H54 (cell line): ENCODE measurements at places on chromosomes 11 and 22.

DNA sequence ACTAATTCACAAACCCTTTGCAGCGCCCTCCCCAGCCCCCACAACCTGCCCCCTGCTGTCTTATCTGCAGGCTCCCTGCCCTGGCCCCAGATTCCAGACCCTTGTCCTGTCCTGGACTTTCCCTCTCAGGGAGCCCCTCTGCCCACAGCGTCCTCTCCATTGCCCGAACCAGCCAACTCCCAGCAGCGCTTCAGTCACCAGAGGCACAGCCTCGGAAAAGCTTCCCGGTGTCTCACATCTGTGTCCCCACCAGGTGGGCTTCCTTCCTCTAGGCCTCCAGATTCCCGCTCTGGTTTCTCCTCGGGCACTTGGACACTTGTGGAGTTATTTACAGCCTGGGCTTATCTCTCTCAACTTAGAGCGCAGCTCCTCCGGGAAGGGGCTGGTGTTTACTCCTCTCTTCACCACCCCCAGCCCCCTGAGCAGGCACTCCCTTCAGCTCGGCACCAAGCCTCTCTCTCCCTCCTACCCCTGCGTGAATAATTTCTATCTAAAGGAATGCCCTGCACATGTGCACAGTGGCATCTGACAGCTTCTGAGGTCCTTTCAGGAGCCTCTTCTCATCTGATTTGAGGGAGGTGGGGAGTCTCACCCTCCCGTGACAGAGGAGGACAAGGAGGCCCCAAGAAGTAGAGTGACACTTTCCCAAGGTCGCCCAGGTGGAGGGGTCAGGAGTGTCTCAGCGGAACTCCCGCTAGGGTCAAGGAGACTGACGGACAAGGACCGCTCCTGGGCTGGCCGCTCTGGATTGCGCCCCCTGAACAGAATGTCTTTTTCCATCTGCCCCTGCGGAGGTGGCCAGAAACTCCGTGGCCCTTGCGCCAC lies 838 bp downstream of the WNT11 start:
- DNase-seq = no peak

DNA sequence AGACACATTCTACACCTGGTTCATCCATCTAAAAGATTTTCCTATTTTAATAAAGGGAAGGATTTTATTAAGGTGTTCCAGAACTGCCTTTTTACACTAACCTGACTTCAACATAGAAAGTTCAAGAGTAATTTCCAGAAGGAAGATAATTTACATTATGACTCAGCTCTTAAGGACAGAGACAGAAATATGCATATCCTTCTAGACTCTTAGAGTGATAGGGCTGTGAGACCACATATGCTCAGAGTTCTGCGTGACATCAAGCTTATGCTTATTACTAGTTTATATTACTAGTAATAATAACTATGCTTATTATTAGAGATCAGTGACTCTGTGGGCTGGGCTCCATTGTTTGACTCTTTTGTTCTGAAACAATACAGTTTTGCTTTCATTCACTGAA lies 4.6 kb downstream of the PDGFD start:
- DNase-seq = no peak

- DNase-seq = no peak
Observed at GRCh38 chr11:120817158-120817557, 206.7 kb upstream of the TBCEL start.

DNA sequence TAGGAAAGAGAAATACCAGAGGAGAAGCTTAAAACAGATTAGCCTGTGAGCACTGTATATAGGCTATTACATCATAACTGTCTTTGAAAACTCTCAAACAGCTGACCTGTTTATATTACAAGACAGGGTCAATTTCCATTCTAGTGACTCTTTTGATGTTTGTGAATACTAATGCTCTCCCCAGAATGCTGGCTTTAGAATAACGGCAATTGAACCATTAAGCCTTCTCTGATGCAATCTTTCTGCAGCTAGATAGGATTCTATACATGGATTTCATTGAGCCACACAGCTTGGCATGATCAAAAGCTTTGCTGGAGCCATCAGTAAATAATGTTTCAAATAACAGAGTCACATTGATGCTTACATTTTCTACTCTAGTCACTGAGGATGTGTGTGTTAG lies 122.7 kb upstream of the FAT3 start:
- no peak for DNase-seq

- DNase-seq = no peak
Observed at GRCh38 chr11:104653407-104653806, 244.9 kb downstream of the CASP12 start.

DNA sequence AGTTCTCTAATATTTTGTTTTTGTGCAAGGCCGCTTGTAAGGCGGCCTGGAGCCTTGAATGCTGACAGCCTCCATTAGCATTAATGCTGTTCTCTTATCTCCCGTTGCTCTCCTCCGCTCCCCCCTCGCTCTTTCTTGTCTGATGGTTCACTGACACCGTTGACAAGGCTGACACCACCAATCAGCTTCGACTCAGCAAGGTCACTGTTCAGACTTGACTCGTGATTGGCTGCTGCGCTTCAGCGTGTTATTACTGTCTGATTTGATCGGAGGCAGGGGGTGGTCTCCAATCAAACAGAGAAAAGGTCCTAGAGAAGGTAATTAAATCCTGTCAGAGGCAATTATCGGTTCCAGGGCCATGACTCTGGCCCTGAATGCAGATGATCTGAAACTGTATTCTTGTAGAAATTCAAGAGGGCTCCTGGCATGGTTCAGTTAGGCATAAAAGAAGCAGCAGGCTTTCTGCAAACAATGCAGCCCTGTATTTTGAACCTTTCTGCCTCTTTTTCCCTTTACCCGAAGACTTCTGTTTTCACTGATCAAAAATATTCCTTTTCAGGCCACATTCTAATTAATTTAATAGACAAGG lies 49.3 kb upstream of the MPPED2 start:
- DNase-seq = no peak
